ENCODE measurements at places on chromosomes 6 and 20.

DNA sequence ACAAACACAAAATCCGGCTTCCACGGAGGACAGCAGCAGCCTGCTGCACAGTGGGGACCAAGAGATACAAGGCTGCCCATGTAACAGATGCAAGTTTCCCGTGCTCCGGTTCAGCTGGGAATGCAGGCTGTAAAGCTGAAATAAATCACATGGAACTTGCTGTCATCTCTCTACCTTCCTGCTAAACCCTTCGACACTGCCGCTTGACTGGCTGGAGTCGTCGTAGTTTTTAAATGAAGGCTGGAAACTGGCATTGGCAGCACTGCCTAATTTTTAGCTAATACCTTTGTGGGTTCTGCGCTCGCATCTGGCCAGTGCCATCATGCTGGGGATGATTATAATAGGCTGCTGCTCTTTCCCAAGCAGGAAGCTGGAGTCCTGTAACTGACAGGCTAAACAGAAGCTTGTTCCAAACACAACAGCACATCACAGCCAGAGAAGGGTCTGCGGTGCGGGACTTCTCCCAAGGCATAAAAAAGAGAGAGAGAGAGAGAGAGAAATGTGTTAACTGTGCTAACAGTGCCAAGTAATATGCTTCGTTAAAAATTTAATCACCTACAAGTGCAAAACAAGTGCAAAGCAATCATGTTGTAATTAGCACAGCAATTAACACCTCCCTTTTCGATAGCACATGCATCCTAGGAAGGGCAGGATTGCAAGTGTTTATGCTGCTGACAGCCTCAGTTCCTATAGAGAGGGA, 146.1 kb downstream of the TFAP2A start:
- no peak for DNase-seq

- no peak for DNase-seq
These were observed 11.7 kb downstream of the PARD6B start for GRCh38 chr20:50743087-50743486.

DNA sequence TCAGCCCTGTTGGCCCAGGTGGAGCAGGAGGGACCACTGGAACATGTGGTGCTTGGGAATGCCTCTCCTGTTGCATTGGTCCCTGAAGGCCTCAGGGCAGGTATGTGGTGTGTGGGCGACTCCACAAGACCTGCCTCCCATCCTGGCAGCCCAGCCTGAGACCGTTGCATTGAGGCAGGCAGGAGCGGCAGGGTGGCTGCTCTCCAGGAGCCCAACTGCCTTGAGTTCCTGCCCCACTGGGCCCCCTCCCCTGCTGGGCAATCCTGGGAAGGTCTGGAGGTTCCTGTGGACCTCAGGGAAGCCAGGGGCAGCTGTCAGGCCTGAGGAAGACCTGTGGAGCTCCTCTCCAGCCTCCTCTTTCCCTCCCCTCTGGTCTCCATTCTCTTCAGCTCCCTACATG, 19.8 kb downstream of the MAVS start:
- DNase-seq, result no peak

GRCh38 chr6:153073841-153074240, 57.2 kb downstream of the RGS17 start:
- DNase-seq, result no peak

- DNase-seq, result no peak
These were observed 469.7 kb downstream of the CDKAL1 start for GRCh38 chr6:21003780-21004541.

DNA sequence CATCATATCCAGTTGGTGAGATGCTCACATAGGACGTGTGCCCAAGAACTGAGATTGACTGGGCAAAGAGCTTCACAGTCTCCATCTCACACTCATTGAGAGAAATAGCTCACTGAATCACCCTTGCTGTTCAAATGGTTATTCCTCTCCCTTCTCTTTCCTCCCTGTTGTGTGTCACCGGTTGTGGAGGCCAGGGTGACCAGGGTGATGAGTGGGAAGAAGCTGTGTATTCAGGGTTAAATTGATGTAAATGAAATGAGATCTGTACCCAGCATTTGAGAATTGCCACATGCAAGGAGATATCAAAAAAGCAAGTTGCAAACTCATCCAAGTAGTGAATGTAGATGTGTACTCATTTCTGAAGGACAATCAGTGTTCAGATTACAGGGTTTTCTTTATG, 36.6 kb upstream of the VAPB start:
- no peak for DNase-seq

GRCh38 chr20:37389844-37390275, 43.9 kb downstream of the SRC start:
- DNase-seq, result no peak

DNA sequence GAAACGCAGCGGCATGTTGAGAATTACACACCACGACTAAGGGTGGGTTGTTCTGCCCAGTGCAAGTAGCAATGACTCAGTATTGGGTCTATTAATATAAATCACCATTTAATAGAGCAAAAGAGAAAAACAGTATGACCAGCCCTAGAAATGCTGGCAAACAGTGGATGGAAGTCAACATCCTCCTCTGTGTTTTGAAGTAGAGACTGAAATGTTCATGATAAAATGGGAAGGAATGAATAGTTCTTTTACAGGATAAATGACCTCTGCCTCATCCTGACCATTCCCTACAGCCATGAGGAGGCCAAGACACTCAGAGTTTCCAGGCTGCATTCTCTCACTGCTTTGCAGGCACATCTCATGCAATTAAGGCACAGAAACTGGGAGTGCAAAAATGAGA, 111.8 kb downstream of the PSMB1 start:
- DNase-seq, result no peak

GRCh38 chr6:41586252-41587007, 40.2 kb downstream of the FOXP4 start:
- DNase-seq, result no peak

DNA sequence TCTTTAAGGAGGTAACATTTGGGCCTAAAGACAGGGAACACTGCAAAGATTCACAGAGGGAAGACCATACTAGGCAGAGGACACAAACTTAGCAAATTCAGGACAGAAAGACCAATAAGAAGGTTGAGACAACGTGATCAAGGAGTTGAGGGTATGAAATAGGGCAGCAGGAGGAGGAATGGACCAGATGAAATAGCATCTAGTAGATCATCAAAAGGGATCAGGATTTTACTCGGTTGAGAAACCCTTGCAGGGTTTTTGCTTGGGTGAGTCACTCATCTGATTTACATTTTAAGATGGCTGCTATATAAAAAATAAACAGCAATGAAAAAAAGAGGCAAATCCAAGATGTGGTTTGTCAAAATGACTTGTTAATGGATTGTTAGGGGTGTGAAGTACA, 4.7 kb downstream of the BCLAF1 start:
- DNase-seq, result no peak

DNA sequence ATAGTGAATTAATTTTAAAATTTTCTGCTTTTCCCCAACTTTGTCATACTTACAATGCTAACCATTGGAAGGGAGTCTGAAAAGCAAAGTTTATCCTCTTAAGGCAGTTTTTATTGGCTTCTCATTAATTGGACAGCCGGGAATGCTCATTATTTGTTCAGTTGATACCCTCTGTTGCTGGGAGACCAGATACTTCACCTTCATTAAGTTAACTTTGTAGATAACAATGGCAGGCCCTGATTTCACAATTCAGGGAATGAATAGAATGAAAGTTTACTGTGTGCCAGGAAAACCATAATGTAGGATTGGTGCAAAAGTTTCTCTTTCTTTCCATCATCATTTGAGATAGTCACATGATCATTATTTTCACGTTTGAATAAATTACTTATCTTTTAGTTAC, 49.0 kb downstream of the COL19A1 start:
- DNase-seq, result no peak

DNA sequence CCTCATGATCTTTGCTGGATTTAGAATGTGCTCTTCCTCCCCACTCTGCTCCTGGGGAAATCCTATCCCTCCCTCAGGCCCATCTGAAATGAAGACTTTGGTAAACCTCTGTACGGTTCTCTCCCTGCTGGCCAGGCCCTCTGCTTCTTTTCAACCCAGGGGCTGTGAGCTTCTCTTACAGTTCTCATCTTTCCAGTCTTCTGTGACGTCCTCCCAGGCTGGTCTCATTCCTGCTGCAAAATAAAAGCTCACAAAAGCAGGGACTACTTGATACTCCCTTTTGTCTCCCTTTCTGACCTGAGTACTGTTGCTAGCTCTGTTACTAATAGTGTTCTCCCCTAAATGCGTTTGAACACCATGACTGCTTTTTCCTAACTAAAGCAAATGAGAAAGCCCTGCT, 46.3 kb downstream of the UNC5CL start:
- no peak for DNase-seq

DNA sequence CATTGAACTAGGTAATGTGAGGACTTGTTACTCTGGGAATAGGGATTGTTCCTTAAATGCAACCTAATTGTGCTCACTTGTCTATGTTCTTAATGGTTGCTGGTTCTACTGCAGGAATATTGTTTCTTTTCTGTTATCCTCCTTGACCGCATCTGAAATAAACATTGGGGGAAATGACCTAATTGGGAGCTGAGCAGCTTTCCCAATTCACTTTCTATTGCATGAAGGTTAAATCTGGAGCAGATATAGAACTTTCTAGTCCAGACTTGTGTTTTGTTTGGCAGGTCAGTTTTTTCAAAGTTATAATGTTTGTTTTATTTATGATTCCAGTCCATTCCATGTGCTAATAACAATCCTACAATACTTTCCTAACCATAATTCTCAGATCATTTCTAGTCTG, 981.0 kb upstream of the CITED2 start:
- no peak for DNase-seq

DNA sequence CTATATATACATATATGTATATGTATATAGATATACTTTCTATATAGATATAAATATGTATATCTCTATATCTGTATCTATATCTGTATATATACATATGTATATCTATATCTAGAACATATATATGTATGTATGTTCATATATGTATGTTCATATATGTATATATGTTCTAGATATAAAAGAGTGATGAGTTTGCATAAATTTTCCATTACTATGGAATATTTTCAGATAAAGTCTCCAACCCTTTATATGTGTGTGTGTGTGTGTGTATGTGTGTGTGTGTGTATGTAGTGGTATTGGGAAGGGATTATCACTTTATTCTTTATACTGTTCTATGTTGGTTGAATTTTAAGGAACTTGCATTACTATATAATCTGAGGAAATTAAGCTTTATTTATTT, 33.3 kb downstream of the SYNE1 start:
- DNase-seq, result no peak

GRCh38 chr20:2741463-2741862, 48.9 kb downstream of the EBF4 start:
- no peak for DNase-seq

DNA sequence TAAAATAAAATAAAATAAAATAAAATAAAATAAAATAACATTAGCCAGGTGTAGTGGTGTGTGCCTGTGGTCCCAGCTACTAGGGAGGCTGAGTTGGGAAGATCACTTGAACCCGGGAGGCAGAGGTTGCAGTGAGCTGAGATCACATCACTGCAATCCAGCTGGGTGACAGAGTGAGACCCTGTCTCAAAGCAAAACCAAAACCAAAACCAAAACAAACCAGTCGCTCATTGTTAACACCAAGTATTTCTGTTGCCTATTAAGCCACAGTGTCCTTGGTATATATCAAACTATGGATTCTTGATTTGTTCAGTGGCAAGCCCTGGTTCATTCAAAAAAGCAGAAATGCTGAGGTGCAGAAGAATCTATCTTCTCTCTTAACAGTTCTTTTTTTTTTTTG, 65.7 kb downstream of the PYGB start:
- no peak for DNase-seq

DNA sequence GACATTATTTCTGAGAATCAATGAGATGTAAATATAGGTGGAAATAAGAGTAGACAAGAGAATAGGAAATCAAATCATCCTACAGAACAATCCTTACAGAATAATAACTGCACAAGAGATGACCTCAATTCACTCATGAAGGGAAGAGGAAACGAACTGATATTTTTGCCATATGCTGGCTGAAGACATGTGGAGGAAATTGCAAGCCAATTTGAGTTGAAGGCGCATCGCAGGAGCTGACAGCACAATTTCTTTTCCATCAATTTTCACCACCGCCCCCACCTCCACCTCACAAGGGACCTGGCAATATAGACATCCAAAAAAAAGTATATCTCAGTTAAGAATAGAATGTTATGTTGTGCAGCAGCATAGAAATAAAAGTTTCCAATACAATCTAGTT, 20.3 kb downstream of the CITED2 start:
- no peak for DNase-seq

DNA sequence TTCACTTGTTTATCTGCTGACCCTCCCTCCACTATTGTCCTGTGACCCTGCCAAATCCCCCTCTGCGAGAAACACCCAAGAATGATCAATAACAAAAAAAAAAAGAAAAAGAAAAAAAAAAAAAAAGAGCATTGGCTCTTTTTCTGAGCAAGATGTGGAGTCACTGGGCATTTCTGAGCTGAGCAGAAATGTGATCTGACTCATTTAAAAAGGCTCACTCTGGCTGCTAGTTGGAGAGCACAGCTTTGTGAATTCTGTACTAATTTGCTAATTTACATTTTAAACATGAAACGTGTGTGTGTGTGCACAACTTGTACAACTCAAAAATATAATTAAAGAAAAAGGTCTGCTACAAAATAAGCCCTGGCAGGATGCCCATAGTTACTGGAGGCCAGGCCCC, 20.2 kb downstream of the SCML4 start:
- no peak for DNase-seq

- DNase-seq, result no peak
These were observed 79.2 kb upstream of the CD93 start for GRCh38 chr20:23165307-23165750.

GRCh38 chr6:113980937-113981554, 10.1 kb upstream of the HDAC2 start:
- DNase-seq, result no peak

DNA sequence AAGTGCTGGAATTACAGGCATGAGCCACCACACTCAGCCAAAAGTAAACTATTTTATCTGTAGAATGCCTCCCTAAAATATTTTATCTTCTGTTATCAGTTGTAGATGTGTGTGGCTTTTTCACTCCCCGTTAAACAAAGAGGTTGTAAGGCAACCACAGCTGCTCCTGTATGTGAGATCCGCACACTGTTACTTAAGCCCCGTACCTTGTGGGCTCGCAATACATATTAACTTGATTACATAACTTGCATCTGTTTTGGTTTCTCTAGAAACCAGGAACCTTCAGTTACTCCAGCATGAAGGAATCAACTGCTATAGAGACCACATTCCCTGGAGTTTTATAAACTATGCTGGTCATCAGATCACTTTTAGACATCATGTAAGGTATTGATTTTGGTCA, 420.1 kb upstream of the SLC35B3 start:
- no peak for DNase-seq

GRCh38 chr6:134416418-134417154, 98.7 kb upstream of the SGK1 start:
- DNase-seq, result no peak

DNA sequence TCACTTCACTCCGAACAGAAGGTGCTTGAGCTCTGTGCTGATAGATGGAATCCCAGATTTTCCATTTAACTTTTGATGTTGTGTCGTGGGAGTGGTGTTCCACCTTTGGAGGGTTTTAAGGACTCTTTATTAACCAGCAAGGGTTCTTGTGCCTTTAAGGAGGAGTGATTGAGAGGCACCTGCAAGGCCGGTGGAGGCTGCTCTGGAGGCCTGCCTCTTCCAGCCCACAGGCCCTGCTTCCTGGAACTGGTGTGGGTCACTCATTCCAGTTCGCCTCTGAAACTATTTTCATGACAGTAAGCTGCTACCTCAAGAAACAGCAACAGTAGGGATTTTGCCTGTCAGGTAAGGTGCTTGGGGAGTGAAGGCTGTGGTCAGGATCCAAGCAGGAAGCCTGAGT, 58.8 kb upstream of the APCDD1L start:
- DNase-seq, result no peak

All from stimulated activated CD8-positive, alpha-beta memory T cell treated with anti-CD3 and anti-CD28 coated beads, Interleukin-7, amount 100 ng/mL, for 48 hours (primary cell).